ENCODE measurements at places on chromosomes 7 and 10. TPM values are rescaled to one million over a fixed set of nuclear protein-coding genes. Genes with fewer than 3 reads are reported as not detected.

GRCh38 chr10:133279326-133280226 is 2.9 kb upstream of the ADAM8 start:
- no peak overlapping the region for H3K4me3 ChIP-seq
- peak; percentile 64 for DNase-seq

GRCh38 chr7:112449353-112449752 is 907 bp upstream of the IFRD1 start:
- peak overlapping the region; percentile 97 for H3K27ac ChIP-seq
- H3K27me3 ChIP-seq, result no peaks in the 10 kb centered on the region
- DNase-seq, result no peak
- peak overlapping the region; percentile 98 for H3K4me3 ChIP-seq
- no peaks in the 10 kb centered on the region for H3K36me3 ChIP-seq
- peaks cover 31% of the 10 kb centered on the region for H3K4me1 ChIP-seq

- no peaks in the 10 kb centered on the region for H3K4me1 ChIP-seq
- DNase-seq, result no peak
- no peaks in the 10 kb centered on the region for H3K27me3 ChIP-seq
Measured at GRCh38 chr10:126599949-126600682, 70.4 kb downstream of the C10orf90 start.

- H3K27me3 ChIP-seq, result peaks cover 36% of the 10 kb centered on the region
- H3K4me3 ChIP-seq, result no peak overlapping the region
- no peak for DNase-seq
- H3K4me1 ChIP-seq, result peaks cover 32% of the 10 kb centered on the region
Measured at GRCh38 chr10:86361156-86362128, 5.2 kb downstream of the GRID1 start.

GRCh38 chr10:103737735-103738367 is 117.5 kb downstream of the SH3PXD2A start:
- no peak for DNase-seq
- H3K36me3 ChIP-seq, result no peaks in the 10 kb centered on the region
- H3K4me3 ChIP-seq, result no peak overlapping the region
- H3K4me1 ChIP-seq, result peaks cover 19% of the 10 kb centered on the region
- no peaks in the 10 kb centered on the region for H3K27me3 ChIP-seq

DNA sequence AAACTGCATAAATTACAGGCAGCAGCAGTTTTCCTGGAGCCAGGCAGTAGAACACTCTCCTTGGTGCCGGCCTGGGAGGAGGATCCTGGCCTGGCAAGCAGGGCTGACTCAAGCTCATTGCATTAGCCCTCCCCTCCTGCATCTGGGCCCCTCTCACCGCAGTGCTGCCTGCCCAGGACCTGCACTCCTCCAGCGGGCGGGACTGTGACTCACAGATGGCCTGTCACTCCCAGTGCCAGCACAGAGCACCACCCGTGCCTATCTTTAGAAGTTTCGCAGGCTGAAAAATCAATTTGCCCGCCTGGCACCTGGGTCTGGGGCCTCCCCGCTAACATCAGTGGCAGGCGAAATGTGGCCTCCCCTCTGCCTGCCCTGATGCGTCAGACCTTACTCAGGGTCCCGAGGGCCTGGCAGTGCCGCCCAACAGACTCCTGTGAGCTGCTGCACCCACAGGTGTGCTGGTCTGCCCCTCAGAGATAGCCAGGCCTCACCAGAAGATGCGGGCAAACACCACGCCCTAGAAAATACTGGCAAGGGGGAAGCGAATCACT is 123.8 kb downstream of the KCNMA1 start:
- H3K4me1 ChIP-seq, result no peaks in the 10 kb centered on the region
- no peaks in the 10 kb centered on the region for H3K36me3 ChIP-seq
- no peak overlapping the region for H3K4me3 ChIP-seq
- no peak overlapping the region for H3K27ac ChIP-seq

SLC39A12 gene
- total RNA-seq, result 0.34 TPM

AKR1B15 gene
- not detected for total RNA-seq

All from upper lobe of left lung (tissue), 6 donors.